Activated naive CD8-positive, alpha-beta T cell treated with anti-CD3 and anti-CD28 coated beads for 36 hours (primary cell): ENCODE measurements at places on chromosomes 7 and 10.

DNA sequence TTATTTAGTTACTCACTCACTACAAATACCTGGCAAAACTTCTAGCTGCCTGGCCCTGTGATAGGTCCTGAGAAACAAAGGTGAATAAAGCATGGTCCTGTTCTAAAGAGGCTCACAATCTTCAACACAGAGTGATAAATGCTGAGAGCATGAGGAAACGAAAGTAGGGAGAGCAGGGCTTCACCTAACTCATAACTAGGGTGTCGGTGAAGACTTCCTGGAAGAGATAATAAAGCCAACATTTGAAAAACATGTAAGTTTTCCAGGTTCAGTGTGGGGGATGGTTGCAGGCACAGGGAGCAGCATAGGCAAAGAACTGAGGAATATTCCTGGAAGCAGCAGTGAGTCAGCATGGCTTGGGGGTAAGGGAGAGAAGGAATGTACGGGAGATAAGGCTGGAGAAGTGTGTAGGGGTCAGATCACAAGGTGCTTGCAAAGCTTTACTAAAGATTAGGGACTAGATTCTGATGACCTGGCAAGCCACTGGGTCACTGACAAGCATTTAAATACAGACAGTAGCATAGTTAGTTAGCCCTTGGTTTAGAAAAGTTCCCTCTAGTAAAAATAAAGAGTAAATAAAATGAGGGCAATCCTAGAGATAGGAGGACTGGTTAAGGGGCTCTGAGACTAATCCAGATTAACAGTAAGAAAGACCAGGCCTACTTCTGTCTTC, 5.1 kb downstream of the KEL start:
- no peak for DNase-seq

DNA sequence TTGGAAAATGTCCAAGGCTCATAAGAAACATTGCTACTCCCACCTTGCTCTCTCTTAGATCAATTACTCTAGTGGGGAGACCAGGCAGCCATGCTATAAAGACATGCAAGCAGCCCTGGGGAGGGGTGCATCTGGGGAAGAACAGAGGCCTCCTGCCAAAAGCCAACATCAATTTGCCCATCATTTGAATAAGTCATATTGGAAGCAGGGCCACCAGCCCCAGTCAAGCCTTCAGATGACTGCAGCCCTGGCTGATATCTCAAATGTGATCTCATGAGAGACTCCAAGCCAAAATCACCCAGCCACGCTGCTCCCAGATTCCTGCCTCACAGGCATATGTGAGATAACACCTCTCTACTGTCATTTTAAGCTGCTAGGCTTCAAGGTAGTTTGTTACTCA, 157.5 kb upstream of the PDE1C start:
- no peak for DNase-seq

- no peak for DNase-seq
These were observed 24.0 kb downstream of the WAPL start for GRCh38 chr10:86497621-86498020.

DNA sequence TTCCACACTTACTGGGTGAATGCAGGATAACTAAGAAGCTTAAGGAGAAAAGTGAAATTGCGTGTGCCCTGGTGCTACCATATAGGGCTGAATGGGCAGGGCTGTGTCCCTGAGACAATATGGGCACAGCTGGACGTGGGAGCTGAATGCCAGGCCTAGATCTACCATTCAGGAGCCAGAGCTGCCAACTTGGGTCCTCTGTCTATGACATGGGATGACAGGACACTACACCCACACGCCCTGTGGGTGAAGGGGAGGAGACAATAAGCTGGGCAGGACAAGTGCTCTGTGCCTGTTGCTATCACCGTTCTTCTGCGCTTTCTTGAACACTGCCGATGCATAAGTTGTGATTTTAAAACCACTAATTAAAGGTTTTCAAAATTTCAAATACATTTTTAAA, 293.9 kb downstream of the TNS3 start:
- no peak for DNase-seq

- DNase-seq = peak; percentile 41
These were observed 566 bp downstream of the MAD1L1 start for GRCh38 chr7:2231992-2232765.
